ENCODE measurements at places on chromosomes 16 and 17.

- no peak for DNase-seq
Observed at GRCh38 chr16:58128181-58128631, 975 bp downstream of the CFAP20 start.

DNA sequence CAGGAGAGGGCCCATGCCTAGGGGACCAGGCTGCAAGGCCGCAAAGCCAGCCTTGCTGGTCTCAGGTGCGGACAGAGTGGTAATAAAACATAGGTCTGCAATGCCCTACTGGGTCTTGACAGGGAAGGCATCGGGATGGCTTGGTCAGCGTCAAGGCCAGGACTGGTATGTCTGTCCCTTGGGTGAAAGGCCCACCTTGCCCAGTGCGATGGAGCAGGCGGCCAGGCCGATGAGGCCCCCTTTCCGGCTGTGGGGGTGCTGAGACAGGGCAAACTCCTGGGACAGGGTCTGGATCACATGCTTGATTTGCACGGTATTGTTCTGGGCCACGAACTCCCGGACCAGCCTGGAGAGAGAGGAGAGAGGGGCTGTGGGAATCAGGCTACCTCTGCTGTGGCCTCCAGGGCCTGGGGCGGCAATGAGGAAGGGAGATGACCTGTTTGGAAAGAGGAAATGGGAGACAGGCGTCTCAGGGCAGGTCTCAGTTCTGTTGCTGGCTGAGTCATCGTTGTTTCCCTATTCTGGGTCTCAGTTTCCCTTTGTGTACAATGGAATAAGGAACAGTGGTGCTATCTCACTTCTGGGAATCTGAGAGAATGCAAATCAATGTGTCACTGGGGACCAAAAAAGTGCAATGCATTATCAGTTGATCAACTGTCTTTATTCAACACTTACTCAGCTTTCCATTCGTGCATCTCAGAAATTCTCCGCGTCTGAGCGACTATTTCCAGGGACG, 14.8 kb downstream of the VAC14 start:
- no peak for DNase-seq

- DNase-seq = no peak
Observed at GRCh38 chr16:30488764-30489605, 16.4 kb downstream of the ITGAL start.

DNA sequence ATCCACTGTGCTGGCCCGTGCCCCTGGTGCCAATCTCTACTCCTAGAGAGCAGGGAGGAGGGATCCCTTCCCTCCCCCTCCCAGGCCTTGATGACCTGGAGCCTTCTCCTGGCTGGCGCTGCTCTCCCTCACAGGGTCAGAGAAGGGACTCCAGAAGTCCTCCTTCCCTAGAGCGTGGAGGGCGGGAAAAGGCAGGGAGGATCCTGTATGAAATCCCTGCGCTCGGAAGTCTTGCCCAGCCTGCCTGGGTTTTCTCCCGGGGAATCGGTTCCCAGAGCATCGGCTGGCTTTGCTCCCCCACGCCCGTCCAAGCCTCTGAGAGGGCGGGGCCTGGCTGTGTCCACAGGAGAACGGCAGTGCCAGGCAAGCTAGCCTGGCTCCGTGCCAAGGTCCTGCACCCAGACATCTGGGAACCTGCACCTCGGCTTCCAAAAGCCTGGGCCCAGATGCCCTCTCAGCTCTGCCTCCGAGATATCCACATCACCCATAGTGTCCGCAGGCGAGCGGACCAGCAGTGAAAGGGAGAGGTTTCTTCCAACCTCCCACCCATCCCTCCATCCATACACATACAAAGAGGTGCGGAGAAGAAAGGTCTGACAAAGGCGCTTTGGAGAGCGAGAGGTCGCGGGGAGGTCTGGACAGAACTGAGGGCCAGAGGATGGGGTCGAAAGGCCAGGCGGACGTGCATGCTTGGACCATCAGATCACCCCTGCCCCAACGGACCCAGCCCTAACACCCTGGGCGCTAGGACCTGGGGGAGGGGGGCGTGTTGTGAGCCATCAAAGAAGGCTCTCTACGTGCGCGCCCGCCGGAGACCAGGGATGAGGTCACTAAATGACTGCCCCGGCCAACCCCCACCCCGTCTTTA, 1.1 kb downstream of the MPP2 start:
- peak; percentile 90 for DNase-seq

- no peak for DNase-seq
Observed at GRCh38 chr16:23206986-23207385, 24.4 kb downstream of the SCNN1G start.

DNA sequence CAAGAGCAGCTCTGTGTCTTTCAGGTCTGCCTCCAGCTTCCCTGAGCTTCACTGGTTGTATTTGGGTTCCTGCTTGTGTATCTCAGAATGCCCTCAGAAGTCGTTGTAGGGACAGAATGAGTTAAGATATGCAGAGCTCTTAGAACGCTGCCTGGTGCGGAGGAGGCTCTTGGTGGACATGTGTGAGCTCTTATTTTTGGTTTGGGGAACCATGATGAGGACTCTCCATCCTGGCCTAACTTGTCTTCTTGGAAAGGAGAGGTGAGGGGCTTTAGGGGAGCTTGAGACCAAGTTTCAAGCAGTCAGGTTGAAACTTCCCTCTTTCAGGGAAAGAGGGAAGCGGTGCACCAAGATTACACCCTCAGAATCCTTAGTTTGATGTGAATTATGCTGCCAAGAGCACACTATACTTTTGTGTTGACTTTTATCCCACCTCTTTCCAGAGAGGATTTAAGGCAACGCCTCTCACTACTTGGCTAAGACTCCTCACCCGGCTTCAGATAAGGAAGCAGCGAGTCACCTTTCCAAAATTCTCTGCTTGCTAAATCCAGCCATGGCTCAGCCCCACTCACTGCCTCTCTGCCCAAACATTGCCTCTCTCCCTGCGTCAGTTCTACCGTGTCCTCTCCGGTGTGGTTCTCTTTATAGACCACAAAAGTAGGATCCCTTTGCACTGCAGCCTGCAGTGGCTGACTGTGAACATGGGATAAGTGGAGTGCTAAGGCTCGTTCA, 12.7 kb downstream of the CDK5RAP3 start:
- no peak for DNase-seq

- no peak for DNase-seq
Observed at GRCh38 chr16:80092681-80093080, 448.1 kb upstream of the DYNLRB2 start.

- no peak for DNase-seq
Observed at GRCh38 chr17:6524520-6524919, 31.8 kb downstream of the PITPNM3 start.

DNA sequence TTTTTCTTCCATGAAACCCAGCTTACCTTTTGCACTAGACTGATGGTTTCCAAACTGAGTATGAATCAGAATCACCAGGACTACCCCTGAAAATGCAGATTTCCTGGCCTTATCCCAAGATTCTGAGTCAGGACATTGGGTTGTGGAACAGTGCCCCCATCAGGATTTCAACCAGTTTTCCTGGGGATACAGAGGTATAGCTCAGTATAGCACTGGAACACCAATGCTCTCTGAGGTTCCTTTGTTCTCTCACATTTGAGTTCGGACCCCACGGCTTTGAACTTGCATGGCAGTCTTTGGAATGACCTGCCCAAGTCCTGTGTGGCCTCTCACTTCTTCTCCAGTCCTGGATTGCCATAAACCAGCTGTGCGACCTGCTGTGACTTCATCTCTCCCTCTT, 12.8 kb upstream of the CCL8 start:
- no peak for DNase-seq

DNA sequence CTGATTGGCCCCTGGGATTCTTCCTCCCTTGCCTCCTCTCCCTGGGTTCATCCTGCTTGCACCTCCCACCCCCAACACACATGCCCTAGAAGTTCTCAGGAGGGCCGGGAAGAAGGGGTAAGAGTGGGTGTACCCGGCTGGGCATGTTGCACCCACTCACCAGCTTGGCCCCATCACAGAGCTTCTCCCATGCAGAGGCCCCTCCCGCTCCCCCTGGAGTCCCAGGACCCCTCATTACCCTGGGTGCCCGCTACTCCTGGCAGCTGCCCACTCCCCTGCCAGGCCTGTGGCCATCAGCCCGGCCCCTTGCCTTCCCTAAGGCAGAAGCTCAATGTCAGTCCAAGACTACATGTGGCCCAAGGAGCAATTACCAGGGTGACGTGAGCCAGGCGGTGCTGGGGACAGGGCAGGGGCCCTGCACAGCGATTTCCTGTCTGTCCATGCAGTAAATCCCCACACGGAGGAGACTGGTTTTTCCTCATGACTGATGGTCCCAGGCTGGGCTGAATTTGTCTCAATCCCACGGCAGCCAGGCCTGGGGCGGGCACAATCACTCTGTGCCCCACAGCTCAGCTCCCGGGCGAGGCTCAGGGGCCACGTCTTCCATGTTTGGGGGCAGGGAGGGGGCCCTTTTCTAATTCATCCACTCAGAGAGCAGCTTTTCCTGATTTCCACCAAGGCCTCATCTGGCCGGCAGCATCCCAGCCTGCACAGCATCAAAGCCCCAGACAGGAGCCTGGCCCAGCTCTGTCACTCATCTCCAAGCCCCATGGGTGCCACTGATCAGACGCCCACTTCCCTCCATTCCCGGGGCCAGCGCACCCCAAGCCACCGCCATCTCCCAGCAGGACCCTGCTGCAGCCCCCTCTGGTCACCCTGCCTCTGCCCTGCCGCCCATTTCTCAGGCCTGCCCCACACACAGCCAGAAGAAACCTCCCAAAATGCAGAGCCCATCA, 234.7 kb downstream of the KATNIP start:
- no peak for DNase-seq

DNA sequence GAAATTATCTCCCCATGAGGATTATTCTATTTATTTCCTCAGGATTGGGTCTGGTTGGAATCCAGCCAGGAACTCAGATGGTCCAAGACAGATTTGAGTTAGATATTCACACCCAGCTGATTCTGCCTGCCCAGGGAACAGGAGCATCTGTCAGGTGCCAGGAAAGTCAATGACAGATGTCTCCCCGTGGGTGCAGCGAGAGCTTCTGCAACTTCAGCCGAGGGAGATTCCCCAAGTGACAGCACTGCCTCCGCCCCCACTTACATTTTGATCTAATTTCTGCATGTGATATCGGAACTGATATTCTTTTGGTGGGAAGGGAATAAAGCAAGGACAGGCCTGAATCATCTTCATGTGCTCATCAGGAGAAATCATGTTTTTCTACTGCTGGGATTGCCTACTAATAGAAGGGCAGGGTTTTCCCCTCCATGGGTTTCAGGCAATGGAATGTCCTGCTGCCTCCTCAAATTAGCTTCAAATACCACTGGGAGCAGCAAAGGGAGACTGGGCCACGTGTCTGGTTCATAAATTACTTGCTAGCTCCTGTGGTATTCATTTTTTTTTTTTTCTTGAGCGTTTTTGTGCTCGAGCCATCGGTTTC, 15.7 kb upstream of the DHX8 start:
- peak; percentile 54 for DNase-seq

- DNase-seq = no peak
Observed at GRCh38 chr17:82806645-82807044, 33.2 kb downstream of the ZNF750 start.

DNA sequence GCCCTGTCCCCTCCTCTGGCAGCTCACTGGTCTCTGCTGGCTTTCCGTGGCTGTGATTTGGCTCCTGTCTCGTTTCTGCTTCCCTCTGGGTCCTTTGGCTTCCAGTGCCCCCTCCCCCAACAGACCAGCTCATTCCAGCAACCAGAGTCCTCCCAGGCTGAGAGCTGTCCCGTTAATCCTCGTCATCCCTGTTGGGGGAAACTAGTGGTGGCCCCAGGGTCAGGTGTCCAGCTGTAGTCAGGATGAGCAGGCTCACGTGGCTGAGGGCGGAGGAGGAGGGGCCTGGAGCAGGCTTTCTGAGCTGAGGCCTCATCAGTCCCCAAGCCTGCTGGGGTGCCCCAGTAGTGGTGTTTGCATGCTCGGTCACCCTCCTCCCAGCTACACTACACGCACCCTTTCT, 10.7 kb upstream of the CBX4 start:
- no peak for DNase-seq

- no peak for DNase-seq
Observed at GRCh38 chr16:86363836-86364618, 146.3 kb upstream of the FOXF1 start.

- DNase-seq = no peak
Observed at GRCh38 chr16:85384833-85385462, 228.2 kb upstream of the GSE1 start.

DNA sequence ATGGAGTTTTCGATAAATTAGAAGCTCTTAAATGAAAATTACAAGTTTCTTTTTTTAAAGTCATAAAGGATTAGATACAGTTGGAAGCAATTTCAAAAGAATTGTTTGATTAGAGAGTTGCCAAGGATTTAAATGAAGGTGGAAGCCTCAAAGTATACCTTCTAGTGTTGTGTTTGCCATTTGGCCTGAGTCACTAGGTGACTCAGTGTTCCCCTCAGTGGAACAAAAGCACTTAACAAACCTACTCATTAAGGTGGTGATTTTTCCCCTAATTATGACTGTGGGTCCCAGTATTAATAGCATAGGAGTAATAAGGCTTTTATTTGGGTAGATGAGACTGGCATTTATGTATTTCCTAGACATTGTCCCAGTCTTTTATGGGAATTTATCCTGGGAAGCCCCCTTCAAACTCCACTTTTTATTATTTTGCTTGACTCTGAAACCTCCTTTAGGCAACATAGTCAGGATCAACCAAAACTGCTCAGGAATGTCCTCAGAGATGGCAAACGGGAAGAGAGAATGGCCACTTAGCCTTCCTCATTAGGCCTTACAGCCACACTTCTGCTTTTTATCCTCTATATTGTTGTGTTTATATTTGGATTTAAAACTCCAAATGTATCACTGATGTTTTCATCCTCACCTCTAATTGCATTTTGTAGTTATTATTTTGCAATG, 161.0 kb downstream of the FTO start:
- no peak for DNase-seq

GRCh38 chr16:6891496-6891895, 441.1 kb upstream of the RBFOX1 start:
- no peak for DNase-seq

DNA sequence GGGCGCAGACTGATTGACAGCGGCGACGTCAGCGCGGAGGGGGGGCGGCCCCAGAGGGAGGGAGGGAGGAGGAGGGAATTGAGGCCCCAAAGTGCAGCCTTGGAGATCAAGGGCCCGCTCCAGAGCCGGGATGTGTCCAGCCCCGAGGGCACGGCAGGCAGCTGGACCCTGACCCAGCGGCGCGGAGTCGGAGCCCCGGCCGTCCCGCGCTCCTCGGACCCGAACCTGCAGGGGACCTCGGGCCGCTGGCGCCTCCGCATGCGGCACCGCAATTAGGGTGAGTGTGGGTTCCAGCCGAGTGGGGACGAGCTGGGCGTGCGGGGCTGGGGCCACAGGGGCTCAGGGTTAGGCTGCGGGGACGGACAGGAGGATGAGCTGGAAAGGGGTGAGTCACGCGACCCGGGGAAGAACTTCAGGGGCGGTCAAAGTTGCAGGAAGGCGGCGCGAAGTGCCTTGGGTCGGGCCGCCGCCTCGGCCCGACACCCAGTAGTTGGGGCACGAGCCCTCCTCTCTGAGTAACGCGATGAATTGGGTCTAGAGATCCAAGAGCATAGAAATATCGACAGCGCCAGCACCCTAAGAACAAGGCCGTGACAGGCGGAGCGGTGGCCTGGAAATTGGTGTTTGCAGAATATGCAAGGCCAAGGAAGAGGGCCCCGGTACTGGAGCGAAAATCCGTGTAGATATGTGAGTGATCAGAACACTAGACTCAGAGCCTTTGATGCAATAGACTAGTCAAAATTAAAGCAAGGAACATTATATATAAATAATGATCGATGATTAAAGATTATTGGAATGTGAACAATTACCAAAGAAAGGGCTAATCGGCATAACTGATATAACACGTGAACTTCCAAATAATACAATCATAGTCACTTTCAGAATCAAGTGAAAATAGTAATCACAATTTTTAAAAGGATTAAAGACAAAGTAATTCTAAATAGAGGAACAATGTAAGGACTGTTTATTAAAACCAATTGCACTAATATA, at the start of gene TBX4:
TBX4 (plus strand) TSS at position 122 of the 990 bp plus-strand sequence. CDS start 4,069 bp downstream, outside the sequence.
- no peak for DNase-seq

Data from uterus (tissue), 4 donors.